ENCODE measurements at places on chromosomes 1 and 21.

- DNase-seq: no peak
These were observed 11.6 kb downstream of the GJA5 start for GRCh38 chr1:147748676-147749350.

DNA sequence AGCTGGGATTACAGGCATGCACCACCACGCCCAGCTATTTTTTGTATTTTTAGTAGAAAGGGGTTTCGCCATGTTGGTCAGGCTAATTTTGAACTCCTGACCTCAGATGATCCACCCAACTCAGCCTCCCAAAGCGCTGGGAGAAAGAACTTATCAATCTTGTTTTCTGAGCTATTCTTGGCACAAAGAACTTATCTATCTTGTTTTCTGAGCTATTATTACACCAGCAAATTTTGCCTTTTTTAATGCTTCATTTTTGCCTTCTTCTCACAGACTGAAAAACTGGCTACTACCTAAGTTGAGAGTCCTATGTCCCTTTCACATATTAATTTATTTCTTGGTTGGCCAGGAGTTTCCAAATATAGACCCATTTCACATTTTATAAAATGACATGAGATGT lies 9.3 kb downstream of the SLC16A1 start:
- no peak for DNase-seq

- DNase-seq: no peak
These were observed 156.4 kb upstream of the ZC3H12A start for GRCh38 chr1:37317870-37318467.

DNA sequence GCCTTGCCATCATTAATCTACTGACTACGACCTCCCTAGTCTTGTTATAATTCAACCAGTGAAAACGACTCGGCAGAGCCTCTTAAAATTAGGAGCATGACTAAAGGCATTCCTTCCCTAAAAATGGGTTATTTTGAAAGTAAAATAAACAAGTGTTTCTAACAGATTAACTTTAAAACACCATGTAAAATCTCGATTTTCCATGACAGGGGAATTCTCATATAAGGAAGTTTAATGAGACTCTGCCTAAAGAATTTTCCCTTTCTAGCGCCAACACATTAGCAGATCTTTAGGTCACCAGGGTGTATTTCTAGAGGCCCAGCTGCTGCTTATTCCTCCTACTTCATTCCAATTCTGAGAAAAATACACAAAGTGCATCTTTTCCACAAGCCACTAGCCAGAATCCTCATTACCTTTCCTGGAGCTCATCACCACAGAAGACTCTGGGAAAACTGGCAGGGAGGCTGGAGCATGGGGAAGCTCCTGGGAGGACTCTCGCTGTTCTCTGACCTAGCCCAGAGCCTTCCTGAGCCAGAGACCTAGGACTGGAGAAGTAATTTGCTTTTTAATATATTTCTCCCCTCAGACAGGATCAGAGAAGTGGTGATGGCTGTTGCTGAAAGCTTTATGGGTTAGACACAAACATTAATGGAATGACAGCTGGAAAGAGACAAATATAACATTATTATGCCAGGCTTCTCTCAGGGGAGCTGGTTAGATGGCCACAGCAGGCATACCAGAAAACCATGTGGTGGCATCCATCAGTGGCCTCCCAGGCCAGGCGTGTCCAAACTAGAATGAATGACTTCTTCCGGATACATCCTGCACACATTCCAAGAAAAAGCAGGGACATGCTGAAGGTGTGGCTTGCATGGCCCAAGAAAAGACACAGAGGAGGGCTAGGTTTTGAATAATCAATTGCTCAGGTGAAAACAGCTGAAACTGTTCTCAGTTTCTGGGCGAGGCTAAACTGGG lies 63.6 kb upstream of the CTTNBP2NL start:
- no peak for DNase-seq

GRCh38 chr1:43688594-43689000 lies 18.7 kb upstream of the ST3GAL3 start:
- no peak for DNase-seq

- DNase-seq: no peak
These were observed 2.3 kb downstream of the MAGI3 start for GRCh38 chr1:113392541-113393128.

DNA sequence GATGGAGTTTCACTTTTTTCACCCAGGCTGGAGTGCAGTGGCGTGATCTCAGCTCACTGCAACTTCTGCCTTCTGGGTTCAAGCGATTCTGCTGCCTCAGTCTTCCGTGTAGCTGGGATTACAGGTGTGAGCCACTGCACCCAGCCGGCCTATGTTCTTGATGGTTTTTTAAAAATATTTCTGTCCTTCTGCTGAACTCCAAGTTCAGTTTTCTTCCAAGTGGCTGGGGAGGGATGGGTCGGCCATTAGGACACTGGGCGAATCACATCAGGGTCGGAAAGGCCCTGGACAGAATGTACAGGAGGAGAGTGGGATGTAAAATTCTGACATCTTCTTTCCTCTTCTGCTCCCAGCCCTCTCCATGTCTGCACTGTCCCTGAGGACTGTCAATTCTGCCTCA lies 289.6 kb downstream of the PTPRU start:
- DNase-seq: no peak

DNA sequence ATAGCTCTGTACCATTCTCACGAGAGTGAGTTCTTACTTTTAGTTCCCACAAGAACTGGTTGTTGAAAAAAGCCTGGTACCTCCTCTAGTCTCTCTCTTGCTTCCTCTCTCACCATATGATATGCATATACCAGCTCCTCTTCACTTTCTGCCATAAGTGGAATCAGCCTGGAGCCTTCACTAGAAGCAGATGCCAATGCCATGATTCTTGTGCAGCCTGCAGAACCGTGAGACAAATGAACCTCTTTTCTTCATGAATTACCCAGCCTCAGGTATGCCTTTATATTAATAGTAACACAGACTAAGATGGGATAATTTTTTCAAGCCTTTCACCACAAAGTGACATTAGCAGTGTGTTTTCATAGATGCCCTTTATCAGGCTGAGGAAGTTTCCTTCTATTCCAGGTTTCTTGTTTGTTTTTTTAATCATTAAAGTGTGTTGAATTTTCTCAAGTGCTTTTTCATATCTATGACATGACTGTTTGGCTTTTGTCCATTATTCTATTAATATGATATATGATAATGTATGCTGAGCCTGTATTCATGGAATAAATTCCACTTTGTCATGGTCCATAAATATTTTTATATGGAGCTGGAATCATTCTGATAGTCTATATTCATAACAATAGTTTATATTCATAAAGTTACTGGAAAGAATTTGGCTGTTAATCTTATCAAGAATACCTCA lies 40.7 kb upstream of the C1orf185 start:
- no peak for DNase-seq

GRCh38 chr1:75484789-75485188 lies 126.1 kb downstream of the SLC44A5 start:
- no peak for DNase-seq

GRCh38 chr1:76835203-76835602 lies 32.1 kb upstream of the ST6GALNAC5 start:
- no peak for DNase-seq

DNA sequence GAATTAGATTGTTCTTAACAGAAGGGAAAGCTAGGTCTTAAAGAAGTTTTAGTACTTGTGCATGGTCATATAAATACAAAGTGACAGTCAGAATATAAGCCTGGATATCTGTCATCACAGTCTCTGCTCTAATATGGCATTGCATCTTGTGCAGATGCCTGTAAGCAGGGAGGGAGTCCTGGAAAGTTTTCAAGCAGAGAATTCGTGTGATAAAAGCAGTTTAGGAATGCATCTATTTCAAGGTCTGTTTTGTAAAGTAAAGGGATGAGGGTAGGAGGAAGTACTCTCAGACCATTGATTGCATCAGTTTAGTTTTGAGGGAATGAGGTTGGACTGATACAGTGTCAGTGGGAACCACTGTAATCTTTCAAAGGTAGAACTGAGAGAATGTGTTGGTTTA lies 30.6 kb downstream of the IARS2 start:
- no peak for DNase-seq

- no peak for DNase-seq
These were observed 240.9 kb downstream of the KIF26B start for GRCh38 chr1:245395680-245396079.

DNA sequence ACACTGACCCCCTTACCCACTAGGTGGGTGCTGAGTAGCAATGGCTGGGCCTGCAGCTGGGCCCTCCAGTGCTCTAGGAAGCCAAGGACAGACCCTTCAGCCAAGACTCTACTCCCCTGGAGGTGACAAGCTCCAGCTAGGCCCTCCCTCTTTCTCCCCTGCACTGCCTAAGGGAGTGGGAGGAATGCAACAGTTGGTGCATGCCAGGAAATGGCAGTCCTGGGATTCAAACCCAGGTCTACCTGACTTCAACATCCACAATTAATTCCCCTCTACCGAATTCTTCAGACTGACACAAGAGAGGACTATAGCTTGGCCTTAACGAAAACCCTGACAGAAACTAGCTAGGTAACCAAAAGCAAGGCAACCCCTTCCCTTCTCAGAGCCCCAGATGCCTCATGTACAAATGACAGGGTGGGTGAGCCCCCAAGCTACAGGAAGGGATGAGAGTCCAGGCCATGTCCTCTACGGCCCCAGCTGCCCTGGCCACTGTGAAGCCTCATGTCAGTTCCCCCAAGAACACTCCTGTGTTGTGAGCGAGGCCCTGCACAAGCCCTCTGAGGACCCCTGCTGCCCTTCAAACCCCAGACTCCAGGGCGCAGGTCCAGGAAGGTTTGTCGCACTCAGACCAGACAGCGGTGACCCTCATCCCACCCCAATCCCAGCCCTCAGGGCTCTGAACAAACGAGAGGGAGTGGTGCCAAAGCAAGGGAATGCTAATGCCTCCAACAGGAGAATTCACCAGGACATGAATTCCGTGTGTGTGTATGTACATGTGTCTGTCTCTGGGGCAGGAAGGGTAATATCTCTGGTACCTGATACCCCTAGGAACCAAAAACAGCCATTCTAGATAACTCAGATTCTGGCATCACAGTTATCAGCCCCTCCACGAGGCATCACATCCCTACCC lies 92.3 kb downstream of the MRPL37 start:
- DNase-seq: no peak

DNA sequence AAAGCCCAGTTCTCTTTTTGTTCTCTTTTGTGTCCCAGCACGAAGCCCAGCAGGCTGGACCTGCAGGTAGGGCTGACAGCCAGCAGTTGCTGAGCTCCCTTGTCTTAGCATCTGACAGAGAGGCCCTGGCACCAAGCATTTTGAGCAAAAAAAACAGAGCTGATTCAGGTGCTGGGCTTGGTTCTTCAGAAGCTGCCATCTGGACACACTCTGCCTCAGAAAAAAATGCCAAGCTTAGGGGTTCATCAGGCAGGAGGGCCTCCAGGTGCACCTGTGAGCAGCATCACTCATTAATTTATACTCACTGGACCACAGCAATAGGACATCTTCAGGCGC lies 167.1 kb upstream of the PLD5 start:
- no peak for DNase-seq

GRCh38 chr1:56502700-56503245 lies 76.6 kb downstream of the PLPP3 start:
- no peak for DNase-seq
